Right forelimb (tissue), 1 donor: ENCODE measurements at places on chromosomes 7 and 10.

- DNase-seq, result no peak
These were observed 18.2 kb upstream of the MAGI2 start for GRCh38 chr7:79471699-79472098.

DNA sequence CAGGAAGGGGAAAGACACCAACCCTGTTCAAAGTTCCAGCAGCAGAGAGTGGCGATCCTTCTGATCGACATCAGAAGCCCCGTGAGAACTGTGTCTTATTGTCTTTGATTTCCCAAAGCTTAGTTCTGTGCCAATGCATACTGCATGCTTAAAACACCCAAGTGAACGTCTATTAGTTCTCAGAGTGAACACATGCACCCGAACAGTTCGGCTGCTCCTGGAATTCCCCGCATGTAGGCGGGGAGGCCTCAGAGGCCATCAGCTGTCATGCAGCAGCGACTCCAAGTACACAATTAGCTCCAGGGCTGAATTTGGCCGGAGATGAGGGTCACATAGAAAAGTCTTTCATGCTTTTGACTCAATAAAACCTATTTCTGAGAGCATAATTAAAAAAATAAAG lies 276.9 kb downstream of the ZMYND11 start:
- no peak for DNase-seq

DNA sequence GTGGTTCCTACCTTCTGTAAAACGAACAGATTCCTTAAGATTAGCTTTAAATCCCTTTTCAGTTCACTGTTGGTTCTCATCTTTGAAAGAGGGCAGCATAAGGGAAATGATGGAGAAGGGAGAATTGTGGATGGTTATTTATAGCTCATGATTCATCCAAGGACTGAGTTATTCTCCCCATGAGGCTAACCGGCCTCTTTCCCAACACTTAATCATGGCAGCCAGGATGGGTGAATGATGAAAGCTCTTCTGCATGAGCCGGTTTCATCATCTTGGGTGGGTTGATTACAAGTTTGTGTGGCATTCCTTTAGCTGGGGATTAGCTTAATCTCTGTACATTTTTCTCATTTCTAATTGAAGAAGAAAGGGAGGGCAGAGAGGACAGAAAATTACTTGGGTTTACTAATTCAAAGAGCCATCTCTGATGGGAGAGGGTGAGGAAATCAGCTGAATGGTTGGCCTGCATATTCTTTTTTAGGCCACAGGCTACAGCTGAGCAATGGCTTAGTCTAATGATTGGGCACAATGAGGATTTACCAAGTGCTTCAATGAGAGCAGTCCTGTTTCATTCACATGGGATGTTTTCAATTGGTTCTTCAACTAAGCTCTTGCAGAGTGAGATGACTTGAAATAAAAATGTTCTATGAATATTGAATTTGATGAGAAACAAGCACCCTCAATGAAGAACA lies 250.0 kb downstream of the BMPER start:
- no peak for DNase-seq

DNA sequence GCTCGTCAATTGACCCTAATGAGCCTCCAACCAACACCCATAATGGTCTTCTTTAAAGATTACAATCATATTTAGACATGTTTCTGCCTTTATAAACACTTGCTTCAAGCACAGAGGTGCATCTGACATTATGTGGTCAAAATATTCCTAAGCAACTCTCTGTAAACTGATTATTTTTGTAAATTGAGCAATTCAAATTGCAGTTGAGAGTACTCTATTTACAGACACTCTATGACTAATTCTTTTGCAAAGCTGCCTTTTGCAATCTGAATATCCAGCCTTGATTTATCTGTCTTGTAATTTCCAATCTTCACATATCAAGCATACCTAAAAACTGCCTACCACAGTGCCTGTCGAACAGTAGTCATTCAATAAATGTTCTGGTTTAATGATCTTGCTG lies 112.0 kb downstream of the PDE1C start:
- no peak for DNase-seq

DNA sequence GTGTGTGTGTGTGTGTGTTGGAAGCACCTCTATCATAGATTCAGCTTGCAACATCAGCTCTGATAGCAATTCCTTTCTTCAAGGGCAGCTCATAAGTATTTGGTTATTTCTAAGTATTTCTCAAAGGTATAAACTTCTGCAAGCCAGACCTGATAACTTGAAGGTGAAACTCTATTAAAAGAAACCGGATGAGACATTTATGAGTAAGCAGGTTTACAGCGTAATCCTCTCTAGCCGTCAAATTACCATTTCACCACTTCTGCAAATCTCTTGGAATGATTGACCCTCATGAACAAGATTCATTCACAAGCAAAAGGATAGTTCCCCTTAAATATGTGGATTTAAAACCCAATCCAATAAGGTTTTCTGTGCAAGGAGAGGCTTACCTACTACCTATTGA lies 23.1 kb downstream of the PDE1C start:
- DNase-seq, result no peak

GRCh38 chr10:6929148-6929830 lies 349.2 kb upstream of the PRKCQ start:
- DNase-seq, result no peak

DNA sequence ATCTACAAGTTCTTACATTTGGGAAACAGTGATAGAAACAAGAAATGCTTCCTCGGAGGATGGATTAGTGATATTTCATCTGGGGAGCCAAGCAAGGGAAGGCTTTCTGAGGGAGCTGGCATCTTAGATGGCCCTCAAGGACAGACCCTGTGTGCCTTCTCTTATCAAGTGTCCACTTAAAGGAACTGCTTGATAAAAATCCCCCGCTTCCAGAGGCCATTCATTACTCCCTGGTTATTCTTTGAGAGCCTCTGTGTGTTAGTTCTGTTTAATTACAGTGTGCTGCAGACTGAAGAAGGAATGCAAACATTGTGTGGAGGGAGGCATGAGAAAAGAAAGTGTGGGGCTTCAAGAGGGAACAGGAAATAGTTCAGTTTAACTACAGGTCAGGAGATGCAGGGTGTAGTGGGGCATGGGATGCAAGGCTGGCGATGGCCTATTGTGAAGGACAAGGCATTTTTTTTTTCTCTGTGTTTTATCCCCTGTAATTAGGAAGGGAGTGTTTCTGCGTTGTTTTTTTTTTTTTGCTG lies 145.4 kb downstream of the SNX10 start:
- DNase-seq, result no peak

DNA sequence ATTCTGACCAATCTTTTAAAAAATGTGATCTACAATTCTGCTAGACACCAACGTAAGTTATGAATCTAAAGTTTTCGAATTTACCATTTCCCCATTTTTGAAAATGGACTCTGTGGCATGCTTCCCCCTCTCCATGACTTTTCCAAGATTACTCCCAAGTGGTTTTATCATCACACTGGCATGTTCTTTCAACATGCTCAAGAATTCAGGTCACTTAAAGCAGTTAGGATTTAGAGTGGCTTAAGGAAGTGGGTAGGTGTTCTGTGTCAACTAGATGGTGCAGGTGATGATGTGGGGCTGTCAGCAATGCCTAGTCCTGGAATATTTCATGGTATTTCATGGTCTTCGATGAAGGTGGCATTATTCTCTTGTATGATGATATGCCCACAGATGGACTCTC lies 164.0 kb upstream of the ASAH2 start:
- DNase-seq, result no peak

DNA sequence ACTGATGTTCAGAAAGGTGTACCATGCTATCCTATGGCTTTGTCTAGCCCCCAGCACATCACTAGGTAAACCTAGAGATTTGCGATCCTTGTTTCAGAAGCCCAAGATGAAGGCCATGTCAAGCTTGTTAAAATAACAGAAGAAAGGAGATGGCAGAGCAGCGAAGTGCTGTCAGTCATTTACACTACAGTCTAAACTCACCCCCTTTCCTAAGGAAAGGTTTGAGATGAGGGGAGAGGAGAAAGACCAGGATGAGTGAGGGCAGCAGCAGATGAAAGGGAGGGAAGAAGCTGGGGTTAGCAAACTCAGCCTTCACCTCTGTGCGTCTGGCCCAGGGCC lies 74.8 kb downstream of the PROSER2 start:
- no peak for DNase-seq
